ENCODE measurements at places on chromosomes 5 and 9. TPM values are rescaled to one million over a fixed set of nuclear protein-coding genes. Genes with fewer than 3 reads are reported as not detected.

The INSL4 gene
- total RNA-seq: not detected

DNA sequence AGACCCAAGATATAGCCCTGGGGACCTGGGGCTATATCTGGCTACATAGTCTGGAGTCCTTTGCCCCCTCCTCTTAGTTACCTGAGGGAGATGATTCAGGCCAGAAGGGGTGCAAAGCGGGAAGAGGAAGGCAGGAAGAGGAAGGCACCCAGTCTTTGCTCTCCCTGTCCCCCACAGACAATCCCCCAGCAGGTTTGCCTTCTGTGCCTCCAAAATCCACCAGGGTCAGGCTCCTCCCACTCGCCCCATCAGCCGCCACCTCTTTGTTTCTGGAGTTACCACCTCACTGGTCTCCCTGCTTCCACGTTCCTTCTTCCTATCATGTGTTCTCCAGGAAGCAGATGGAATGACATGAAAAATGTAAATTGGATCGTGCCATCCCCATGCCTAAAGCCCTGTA, 31.2 kb upstream of the FABP6 start:
- DNase-seq: no peak

GRCh38 chr5:55852503-55852902, 1.3 kb downstream of the IL31RA start:
- peak; percentile 33 for DNase-seq

DNA sequence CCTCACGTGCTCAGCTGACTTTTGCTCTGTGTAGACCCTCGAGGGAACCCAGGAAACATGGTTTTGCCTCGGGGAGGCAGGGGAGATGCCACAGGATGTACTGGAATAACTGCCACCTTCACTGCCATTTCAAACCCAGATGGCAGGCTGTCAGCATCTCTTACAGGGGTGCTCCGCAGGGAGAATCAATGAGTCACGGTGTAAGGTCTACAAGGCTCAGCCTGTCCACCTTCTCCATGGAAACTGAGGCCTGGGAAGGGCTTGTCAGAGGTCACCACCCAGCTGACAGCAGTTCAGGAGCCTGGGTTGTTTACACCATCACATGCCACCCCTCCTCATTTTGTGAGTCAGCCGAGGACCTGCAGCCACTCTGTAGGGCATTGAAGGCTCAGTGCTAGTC, 30.8 kb downstream of the DAB2IP start:
- no peak for DNase-seq

- peak; percentile 50 for DNase-seq
These were observed 88.5 kb downstream of the FAM174A start for GRCh38 chr5:100623719-100624118.

- DNase-seq: no peak
These were observed 55.4 kb downstream of the ADGRV1 start for GRCh38 chr5:90613918-90614504.
